Endothelial cell of umbilical vein (primary cell): ENCODE measurements at places on chromosomes 11 and 22. TPM values are rescaled to one million over a fixed set of nuclear protein-coding genes. Genes with fewer than 3 reads are reported as not detected.

The FAM111B gene
- 17.4 and 21.9 TPM in 2 replicates for total RNA-seq

The CASTOR1 gene
- 7.2 and 8.1 TPM in 2 replicates for total RNA-seq

The MPPED2 gene
- not detected in 2 replicates for total RNA-seq

The BCO2 gene
- 1.4 and 1.9 TPM in 2 replicates for total RNA-seq

The LDHAL6A gene
- total RNA-seq, result not detected in 2 replicates

The TRIM48 gene
- not detected in 2 replicates for total RNA-seq

The UBQLNL gene
- 0.28 and 0.33 TPM in 2 replicates for total RNA-seq

The GLYAT gene
- total RNA-seq, result not detected in 2 replicates

The SPI1 gene
- not detected in 2 replicates for total RNA-seq

The APOBEC3A gene
- total RNA-seq, result not detected in 2 replicates

The MRGPRX2 gene
- total RNA-seq, result not detected in 2 replicates
